ENCODE measurements at places on chromosomes 12 and 14.

- peak; percentile 16 for DNase-seq
Measured at GRCh38 chr12:100141666-100141997, 1.0 kb downstream of the BLTP3B start.

- no peak for DNase-seq
Measured at GRCh38 chr14:75143761-75144527, 17.1 kb upstream of the NEK9 start.

DNA sequence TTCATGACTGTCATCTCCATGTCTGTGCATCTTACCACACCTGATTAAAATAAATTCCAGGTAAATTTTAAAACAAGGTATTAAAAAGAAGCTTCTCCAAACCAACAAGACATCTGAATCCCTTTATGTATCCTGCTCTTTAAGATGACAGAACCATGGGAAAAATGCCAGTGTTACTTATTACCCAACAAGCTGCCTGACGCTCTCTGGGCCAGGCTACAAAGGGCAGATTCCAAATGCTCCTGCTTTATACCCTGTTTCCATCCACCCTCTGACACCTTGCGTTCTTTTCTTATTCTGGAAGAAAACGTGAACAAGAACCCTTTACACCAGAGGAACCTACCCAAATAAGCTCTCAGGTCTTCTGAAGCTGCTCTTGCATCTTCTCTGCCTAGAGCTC is 70.7 kb downstream of the SLC8A3 start:
- no peak for DNase-seq

GRCh38 chr14:75723716-75724115 is 62.7 kb downstream of the TTLL5 start:
- no peak for DNase-seq

- no peak for DNase-seq
Measured at GRCh38 chr12:16606991-16607390, 1.0 kb upstream of the LMO3 start.

DNA sequence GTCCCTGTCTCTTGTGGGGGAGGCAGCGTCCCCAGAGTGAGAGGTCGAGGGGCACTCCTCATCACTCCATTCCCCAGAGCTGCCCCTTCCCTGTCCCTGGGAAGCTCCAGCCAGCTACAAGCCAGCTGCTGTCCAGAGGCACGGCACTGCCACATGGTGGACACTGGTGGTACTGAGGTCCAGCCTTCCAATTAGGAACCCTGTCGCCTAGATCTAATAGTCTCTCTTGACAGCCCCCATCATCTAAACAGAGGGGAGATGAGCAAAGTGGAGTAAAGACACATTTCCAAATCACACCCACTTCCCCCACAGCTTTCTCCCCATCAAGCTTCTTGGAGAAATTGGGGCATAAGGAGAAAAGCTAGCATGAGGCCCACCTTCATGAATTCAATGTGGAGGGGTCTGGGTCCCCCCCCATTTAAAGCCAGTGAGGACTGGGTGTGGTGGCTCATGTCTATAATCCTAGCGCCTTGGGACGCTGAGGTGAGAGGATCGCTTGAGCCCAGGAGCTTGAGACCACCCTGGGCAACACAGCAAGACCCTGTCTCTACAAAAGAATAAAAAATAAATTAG is 2.1 kb upstream of the INHBE start:
- DNase-seq, result peak; percentile 42

GRCh38 chr12:9032202-9032964 is 43.0 kb downstream of the KLRG1 start:
- no peak for DNase-seq

DNA sequence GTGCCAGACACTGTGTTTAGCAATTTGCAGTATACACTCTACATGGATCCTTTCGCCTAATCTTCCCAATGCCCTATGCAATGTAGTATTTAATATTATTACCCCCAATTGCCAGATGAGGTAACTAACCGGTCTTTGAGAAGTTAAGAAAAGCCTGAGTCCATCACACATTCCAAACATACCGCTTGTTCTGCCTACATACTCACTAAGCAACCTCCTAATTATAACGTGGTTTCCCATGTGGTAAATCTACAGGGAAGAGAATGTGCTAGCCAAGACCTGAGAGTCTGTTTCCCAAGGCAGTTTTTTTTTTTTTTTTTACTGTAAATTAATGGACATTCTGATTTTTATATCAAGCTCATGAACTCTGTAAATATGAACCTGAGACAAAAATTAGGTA is 37.2 kb downstream of the ATP2B1 start:
- DNase-seq, result no peak

GRCh38 chr12:68340404-68341270 is 8.5 kb upstream of the MDM1 start:
- DNase-seq, result no peak

- no peak for DNase-seq
Measured at GRCh38 chr14:100268591-100269207, 29.8 kb downstream of the YY1 start.

- DNase-seq, result no peak
Measured at GRCh38 chr12:66735275-66735674, 56.4 kb upstream of the GRIP1 start.

- no peak for DNase-seq
Measured at GRCh38 chr12:132285991-132286681, 43.3 kb downstream of the GALNT9 start.

DNA sequence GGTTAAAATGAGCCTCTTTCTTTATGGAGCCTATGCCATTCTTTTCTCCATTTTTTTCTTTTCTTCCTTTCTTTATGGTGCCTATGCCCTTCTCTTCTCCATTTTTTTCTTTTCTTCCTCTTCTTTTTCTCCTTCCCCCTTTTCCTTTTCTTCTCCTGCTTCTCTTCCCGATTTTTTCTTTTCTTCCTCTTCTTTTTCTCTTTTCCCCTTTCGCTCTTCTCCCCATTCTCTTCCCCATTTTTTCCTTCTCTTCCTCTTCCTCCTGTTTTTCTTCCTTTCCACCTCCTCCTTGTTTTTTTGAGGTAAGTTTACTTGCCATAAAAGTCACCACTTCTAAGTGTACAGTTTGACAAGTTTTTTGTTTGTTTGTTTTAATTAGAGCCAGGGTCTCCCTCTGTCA is 50.1 kb downstream of the KIAA0586 start:
- DNase-seq, result no peak
